Activated CD4-positive, alpha-beta T cell treated with anti-CD3 and anti-CD28 coated beads, Interleukin-2, amount 10 ng/mL, durations not matched to agents 7 days and 5 days (primary cell): ENCODE measurements at places on chromosomes 11 and 22. TPM values are rescaled to one million over a fixed set of nuclear protein-coding genes. Genes with fewer than 3 reads are reported as not detected.

GRCh38 chr11:102469196-102469821, 16.7 kb upstream of the TMEM123 start:
- peak overlapping the region; percentile 31 for H3K4me3 ChIP-seq
- H3K27ac ChIP-seq = peak overlapping the region; percentile 39
- H3K27me3 ChIP-seq = no peaks in the 10 kb centered on the region

DNA sequence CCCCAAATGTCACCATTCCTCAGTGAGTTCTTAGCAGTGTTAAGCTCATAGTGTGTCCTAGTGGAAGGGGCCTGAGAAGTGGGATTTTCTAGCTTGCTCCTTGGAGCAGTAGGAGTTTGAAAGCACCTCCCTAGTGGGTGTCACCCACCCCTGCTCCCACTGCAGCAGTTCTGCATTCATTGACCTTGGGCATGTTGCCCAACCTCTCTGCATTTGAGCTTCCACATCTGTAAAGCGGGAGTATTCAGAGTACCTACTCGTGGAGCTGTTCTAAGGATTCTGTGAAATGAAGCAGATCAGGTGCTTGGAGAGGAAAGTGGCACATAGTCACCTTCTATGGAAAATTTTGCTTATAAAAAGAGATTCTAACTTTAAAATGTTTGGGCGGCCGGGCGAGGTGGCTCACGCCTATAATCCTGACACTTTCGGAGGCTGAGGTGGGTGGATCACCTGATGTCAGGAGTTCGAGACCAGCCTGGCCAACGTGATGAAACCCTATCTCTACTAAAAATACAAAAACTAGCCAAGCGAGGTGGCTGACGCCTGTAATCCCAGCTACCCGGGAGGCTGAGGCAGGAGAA, 16.9 kb downstream of the LMO2 start:
- no peaks in the 10 kb centered on the region for H3K36me3 ChIP-seq
- DNase-seq = no peak
- no peak overlapping the region for H3K4me3 ChIP-seq
- peaks cover 2% of the 10 kb centered on the region for H3K4me1 ChIP-seq
- H3K27me3 ChIP-seq = peaks cover 78% of the 10 kb centered on the region
- H3K27ac ChIP-seq = no peak overlapping the region

- no peaks in the 10 kb centered on the region for H3K4me1 ChIP-seq
- no peaks in the 10 kb centered on the region for H3K36me3 ChIP-seq
- no peaks in the 10 kb centered on the region for H3K27me3 ChIP-seq
- no peak overlapping the region for H3K4me3 ChIP-seq
- DNase-seq = no peak
Observed at GRCh38 chr11:42528911-42529310, 782.9 kb upstream of the API5 start.

- H3K4me3 ChIP-seq = no peak overlapping the region
- H3K4me1 ChIP-seq = peaks cover 7% of the 10 kb centered on the region
- H3K27me3 ChIP-seq = no peaks in the 10 kb centered on the region
- H3K36me3 ChIP-seq = peaks cover 2% of the 10 kb centered on the region
- peak; percentile 74 for DNase-seq
Observed at GRCh38 chr22:25362215-25362882, 142.9 kb downstream of the CRYBB2 start.

Gene BEST1
- not detected for total RNA-seq

Gene FIBIN
- total RNA-seq = not detected

DNA sequence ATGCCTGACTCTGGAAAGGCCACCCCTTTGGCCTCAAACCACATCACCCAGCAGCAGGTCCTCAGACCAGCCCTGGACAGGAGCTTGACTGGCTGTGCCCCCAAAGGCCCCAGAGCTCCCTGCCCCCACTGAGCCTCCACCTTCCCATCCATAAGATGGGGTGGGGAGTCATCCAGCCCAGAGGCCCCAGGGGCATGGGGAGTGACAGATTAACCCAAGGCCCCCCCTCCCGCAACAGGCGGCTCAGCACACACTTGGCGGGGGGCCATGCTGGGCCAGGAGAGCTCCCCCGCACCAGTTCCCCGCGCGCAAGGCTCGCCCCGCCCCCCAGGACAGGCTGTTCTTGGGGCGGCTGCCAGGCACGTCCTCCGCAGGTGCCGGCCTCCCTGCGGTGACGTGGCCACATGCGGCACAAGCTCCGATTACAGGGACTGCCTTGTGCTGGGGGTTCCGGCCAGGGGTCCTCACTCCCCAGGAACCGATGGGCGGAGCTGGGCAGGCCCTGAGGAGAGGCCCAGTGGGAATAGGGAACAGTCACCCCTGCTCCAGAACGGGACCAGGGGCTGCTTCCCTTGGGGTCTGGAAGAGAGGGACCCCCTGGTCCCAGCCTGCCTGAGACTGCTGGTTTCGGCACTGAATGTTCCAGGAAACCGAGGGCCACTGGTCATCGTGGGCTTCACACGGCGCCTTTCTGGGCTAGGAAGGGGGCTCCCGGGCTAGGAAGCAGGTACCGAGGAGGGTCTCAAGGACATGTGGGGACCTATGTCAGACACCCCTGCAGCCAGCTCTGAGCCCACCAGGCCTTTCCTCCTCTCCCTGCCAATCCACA, 5.1 kb upstream of the CDKN1C start:
- peaks cover 8% of the 10 kb centered on the region for H3K27me3 ChIP-seq
- DNase-seq = no peak
- peaks cover 31% of the 10 kb centered on the region for H3K4me1 ChIP-seq
- H3K4me3 ChIP-seq = no peak overlapping the region
- H3K27ac ChIP-seq = peak overlapping the region; percentile 85

DNA sequence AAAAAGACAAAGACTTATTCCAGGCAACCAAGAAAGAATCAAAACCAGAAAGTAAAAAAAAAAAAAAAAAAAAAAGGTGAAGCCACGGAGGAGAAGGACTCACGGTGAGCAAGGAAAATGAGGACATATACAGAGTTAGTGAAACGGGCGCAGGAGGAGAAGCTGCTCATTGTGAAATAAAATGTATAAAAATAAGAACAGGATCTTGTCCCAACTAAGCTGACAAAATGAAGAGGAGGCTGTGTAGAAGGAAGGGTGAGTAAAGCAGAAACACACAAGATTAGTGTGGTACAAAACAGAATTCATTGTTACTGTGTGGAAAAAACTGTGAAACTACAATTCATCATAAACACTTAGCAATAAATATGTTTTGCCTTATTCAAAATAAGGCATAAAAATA, 7.6 kb downstream of the IL17REL start:
- no peak overlapping the region for H3K4me3 ChIP-seq
- peaks cover 12% of the 10 kb centered on the region for H3K27me3 ChIP-seq
- H3K36me3 ChIP-seq = no peaks in the 10 kb centered on the region
- no peak overlapping the region for H3K27ac ChIP-seq
- no peak for DNase-seq
- H3K4me1 ChIP-seq = no peaks in the 10 kb centered on the region

DNA sequence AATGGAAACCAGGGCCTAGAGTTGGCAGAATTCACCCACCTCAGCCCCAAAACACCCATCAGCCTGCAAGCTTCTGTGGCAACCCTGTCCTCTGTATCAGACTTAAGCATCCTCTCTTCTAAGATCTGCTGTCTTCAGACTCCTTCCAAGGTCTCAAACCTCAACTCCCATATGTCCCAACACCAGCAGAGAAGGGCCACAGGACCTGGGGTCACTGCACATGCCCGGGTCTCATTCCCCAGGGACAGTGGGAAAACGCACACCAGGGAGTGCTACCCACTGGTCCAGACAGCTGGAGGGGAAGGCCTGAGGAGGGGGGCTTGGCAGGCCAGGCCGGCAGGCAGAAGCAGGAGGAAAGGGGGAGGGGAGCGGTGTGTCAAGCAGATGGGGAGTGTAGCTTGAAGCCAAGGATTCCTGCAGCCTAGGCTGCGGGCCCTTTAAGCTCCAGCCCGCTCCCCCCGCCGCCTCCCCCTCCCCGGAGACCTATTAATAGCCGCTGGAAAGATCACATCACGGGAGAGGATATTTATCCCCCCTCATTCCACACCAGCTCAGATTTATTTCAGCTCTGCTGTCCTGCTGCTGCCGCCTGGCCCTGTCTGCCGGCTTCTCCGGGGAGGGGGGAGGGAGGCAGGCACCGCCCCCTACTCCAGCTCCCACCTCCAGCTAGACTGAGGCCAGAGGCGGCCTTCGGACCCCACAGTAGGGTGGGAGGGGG, 16.7 kb downstream of the BCL9L start:
- peak overlapping the region; percentile 54 for H3K27ac ChIP-seq
- no peak for DNase-seq
- H3K4me1 ChIP-seq = peaks cover 58% of the 10 kb centered on the region
- H3K4me3 ChIP-seq = no peak overlapping the region

Gene ABTB2
- 0.65 TPM for total RNA-seq

Gene CRYBB2
- total RNA-seq = 0.45 TPM

DNA sequence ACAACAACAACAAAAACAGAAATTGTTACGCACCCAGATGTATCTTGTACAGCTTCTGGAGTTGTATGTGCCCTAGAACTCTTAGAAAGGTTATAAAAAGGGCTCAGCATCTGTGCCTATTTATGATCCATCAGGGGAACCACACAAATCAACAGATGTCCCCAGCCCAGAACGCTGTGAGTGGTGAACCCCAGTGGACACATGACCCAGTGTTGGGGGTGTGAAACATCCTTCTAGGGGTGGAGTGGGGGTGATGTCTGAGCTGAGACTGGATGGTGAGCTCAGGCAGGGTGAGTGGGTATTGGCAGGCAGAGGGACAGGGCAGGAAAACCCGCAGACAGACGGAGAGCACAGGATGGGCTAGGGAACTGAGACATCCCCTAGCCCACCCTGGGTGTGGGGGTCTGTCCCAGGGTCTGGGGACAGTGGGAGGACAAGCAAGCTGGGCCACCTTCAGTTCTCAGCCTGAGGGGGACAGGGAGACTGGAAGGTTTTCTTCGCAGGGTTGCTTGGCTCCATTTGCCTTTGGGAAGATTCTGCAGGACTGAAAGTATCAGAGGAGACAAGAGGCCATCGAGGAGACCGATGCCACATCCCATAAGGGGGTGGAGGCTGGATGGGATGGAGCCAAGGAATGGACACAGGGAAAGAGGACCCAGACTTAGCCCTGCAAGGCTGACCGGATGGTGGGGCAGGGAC, 5.8 kb upstream of the EMID1 start:
- no peak overlapping the region for H3K27ac ChIP-seq
- no peaks in the 10 kb centered on the region for H3K36me3 ChIP-seq
- H3K27me3 ChIP-seq = peaks cover 22% of the 10 kb centered on the region
- H3K4me3 ChIP-seq = no peak overlapping the region

Gene TPP1
- total RNA-seq = 90.1 TPM

DNA sequence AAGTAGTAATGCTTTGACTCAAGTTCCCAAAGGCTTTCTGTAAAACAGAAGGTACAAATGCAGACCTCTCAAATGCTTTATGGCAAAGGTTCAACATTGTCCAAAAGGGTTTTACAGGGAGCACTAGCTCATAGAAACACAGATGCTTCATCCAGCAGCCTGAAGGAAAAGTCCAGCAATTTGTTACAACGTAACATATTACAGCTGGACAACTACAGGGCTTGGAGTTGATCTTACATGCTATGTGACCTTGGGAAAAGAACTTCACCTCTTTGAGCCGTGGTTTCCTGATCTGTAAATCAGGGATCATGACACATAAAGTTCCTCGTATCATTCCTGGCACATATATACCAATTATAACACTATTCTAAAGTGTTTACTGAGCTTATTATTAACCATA, 84.9 kb downstream of the DDIAS start:
- H3K4me1 ChIP-seq = peaks cover 2% of the 10 kb centered on the region
- no peak overlapping the region for H3K4me3 ChIP-seq
- H3K27ac ChIP-seq = no peak overlapping the region
- H3K36me3 ChIP-seq = peaks cover 14% of the 10 kb centered on the region

- DNase-seq = no peak
- no peaks in the 10 kb centered on the region for H3K36me3 ChIP-seq
- H3K27ac ChIP-seq = no peak overlapping the region
- no peaks in the 10 kb centered on the region for H3K4me1 ChIP-seq
- no peak overlapping the region for H3K4me3 ChIP-seq
Observed at GRCh38 chr22:48898524-48899250, 929.0 kb downstream of the BRD1 start.

GRCh38 chr11:62337303-62338181, at the start of gene ASRGL1:
TSS of gene ASRGL1 (plus strand) at chr11:62337448. CDS start at chr11:62337978, 530 bp downstream.
- H3K4me3 ChIP-seq = peak within 1 kb of the TSS; percentile 74
- no peak within 1 kb of the TSS for H3K27ac ChIP-seq
- peaks cover 53% of the 10 kb centered on the region for H3K27me3 ChIP-seq
- H3K4me1 ChIP-seq = peaks cover 11% of the 10 kb centered on the region

Gene TXN2
- total RNA-seq = 74.3 TPM

- H3K36me3 ChIP-seq = no peaks in the 10 kb centered on the region
- no peak overlapping the region for H3K4me3 ChIP-seq
- H3K27ac ChIP-seq = no peak overlapping the region
- H3K27me3 ChIP-seq = no peaks in the 10 kb centered on the region
Observed at GRCh38 chr11:113274713-113275582, 39.4 kb upstream of the TTC12 start.
